GM12878 (cell line): ENCODE measurements at places on chromosomes 2 and 18.

DNA sequence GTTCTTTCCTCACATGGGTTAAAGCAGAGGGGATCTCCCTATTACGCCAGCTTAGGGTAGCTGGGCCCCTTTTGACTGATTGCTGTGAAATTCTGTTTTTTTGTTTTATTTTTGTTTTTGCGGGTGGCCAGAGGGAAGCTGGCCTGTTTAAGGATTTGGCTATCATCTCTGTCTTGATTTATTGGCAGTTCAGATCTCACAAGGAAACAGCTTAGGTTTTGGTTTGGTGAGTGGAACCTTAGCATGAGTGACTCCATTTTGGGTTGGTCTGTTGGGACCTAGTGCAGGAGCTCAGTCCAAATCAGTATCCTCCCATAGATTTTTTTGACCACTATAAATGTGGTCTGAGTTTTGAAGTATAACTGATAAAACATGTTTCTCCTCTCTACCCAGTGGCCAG lies 25.6 kb upstream of the NTSR2 start:
- H3K4me1 ChIP-seq: no peaks in the 10 kb centered on the region
- H3K4me3 ChIP-seq: no peak overlapping the region
- H3K27me3 ChIP-seq: peaks cover 4% of the 10 kb centered on the region; the same call in 1 of the 2 replicates
- H3K27ac ChIP-seq: no peak overlapping the region

- peaks cover 3% of the 10 kb centered on the region for H3K27me3 ChIP-seq
- no peaks in the 10 kb centered on the region for H3K36me3 ChIP-seq
- no peaks in the 10 kb centered on the region for H3K4me1 ChIP-seq
- no peak overlapping the region for H3K4me3 ChIP-seq
- no peak overlapping the region for H3K27ac ChIP-seq
Observed at GRCh38 chr2:240916571-240917008, 10.5 kb downstream of the CROCC2 start.

- no peak overlapping the region for H3K4me3 ChIP-seq
- H3K4me1 ChIP-seq: no peaks in the 10 kb centered on the region
- no peak for DNase-seq
- H3K36me3 ChIP-seq: no peaks in the 10 kb centered on the region
- H3K27ac ChIP-seq: no peak overlapping the region
Observed at GRCh38 chr2:160719116-160719515, 225.5 kb upstream of the RBMS1 start.

DNA sequence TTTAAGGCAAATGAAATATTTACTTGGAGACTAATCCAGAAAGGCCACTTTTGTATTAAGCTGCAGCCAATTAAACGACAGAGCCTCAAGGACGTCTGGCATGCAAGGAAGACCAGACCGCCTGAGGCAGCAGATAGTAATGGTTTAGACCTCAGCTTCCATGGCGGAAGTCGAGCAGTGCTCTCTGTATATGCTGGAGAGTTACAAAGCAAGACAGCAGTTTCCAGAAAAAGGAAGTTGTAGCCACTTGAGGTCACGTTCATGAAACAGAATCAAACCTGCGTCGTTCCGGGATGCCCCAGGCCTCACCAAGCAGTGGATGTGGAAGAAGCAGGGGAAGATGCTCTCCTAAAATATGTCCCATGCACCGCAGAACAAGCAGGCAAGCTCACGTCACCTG lies 142.0 kb downstream of the PTGR3 start:
- H3K4me1 ChIP-seq: peaks cover 7% of the 10 kb centered on the region; the same call in 1 of the 2 replicates
- H3K36me3 ChIP-seq: no peaks in the 10 kb centered on the region

DNA sequence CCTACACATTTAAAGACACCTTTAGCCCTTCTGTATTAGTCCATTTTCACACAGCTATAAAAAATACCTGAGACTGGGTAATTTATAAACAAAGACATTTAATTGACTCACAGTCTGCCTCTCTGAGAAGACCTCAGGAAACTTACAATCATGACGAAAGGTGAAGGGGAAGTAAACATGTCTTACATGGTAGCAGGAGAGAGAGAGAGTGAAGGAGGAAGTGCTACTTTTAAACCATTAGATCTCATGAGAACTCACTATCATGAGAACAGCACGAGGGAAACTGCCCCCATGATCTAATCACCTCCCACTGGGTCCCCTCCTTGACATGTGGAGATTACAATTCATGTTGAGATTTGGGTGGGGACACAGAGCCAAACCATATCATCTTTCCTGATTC lies 946.6 kb downstream of the SLC4A3 start:
- no peak overlapping the region for H3K4me3 ChIP-seq
- H3K4me1 ChIP-seq: no peaks in the 10 kb centered on the region
- no peaks in the 10 kb centered on the region for H3K36me3 ChIP-seq
- DNase-seq: no peak
- H3K27ac ChIP-seq: no peak overlapping the region
- no peaks in the 10 kb centered on the region for H3K27me3 ChIP-seq

DNA sequence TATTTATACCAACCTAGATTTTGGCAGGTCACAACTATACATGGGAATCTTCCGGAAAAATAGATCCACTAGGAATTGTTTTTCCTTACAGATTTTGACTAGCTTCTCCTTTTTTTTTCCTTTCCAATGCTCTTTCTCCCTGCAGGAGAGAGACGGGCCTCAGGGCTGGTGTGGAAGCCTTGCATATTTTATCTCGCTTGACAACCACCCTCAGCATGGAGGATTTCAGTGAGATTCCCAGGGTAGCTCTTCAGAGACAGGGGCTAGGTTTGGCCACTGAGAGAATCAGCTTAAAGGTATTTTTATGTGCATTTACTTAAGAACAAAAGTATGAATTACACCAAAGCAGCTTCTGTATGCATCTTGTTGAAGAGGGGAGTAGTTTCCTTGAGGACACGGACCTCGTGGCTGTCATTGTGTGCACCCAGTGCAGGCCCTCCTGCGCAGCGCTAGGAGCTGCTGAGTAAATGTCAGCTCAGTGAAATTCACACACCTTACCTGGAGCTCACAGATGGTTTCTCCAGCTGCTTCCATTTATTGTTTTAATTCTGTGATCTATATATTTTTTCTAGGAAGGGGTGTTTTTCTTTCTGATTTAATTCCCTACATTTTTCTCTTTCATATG lies 54.4 kb downstream of the TRAPPC12 start:
- H3K27me3 ChIP-seq: no peaks in the 10 kb centered on the region
- H3K4me1 ChIP-seq: no peaks in the 10 kb centered on the region
- H3K36me3 ChIP-seq: peaks cover 2% of the 10 kb centered on the region
- no peak overlapping the region for H3K4me3 ChIP-seq
- no peak for DNase-seq
- H3K27ac ChIP-seq: no peak overlapping the region

GRCh38 chr18:7561909-7562460 lies 5.1 kb upstream of the PTPRM start:
- H3K4me1 ChIP-seq: no peaks in the 10 kb centered on the region
- H3K27ac ChIP-seq: no peak overlapping the region
- H3K36me3 ChIP-seq: no peaks in the 10 kb centered on the region
- peaks cover 8% of the 10 kb centered on the region; the same call in 1 of the 2 replicates for H3K27me3 ChIP-seq
- no peak for DNase-seq
- no peak overlapping the region for H3K4me3 ChIP-seq

DNA sequence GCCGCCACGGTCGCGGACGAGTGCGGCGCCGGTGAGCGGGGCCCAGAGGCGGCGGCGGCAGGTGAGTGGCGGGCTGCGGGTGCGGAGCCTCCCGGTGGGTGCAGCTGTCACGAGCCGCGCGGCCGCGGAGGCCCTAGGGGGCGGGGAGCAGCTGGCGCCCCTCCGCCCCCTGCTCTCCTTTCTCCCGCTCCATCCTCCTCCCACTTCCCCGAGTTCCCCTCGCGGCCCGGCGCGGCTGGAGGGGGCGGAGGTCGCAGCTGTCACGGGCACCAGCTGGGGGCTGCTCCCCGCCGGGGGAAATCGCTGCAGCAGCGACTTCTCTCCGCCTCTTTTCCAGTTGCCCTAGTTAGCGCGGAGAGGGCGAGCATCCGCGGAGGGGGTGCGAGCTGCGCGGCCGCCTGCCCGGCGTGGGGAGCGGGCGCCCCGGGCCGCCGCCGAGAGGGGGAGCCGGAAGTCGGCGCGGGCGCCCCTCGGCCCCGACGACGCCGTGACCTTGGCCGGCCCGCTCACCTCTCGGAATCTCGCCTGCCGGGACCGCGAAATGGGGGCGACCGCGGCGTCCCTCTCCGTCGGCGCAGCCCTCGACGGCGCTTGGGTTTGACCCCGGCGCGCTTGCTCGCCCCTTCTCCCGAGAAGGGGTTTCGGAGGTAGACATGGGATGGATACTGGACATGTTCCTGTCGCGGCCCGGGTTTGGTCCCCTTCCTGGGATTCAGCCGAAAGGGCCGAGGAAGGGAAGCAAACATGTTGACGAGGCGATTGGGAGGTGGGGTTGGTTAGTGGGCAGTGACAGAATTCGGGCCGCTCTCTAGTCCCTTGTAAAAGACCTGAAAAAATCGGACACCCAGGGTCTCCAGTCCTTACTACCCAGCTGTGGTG lies 727 bp downstream of the NCOA1 start:
- H3K4me1 ChIP-seq: peaks cover 8% of the 10 kb centered on the region
- no peaks in the 10 kb centered on the region for H3K27me3 ChIP-seq
- peak overlapping the region; percentile 43; the same call in 1 of the 2 replicates for H3K27ac ChIP-seq
- H3K36me3 ChIP-seq: no peaks in the 10 kb centered on the region
- peak overlapping the region; percentile 91 for H3K4me3 ChIP-seq

GRCh38 chr2:157185476-157186227 lies 71.9 kb upstream of the GALNT5 start:
- no peaks in the 10 kb centered on the region for H3K4me1 ChIP-seq
- no peak overlapping the region for H3K27ac ChIP-seq
- DNase-seq: no peak
- no peak overlapping the region for H3K4me3 ChIP-seq
- peaks cover 3% of the 10 kb centered on the region; the same call in 1 of the 2 replicates for H3K27me3 ChIP-seq
- H3K36me3 ChIP-seq: no peaks in the 10 kb centered on the region

DNA sequence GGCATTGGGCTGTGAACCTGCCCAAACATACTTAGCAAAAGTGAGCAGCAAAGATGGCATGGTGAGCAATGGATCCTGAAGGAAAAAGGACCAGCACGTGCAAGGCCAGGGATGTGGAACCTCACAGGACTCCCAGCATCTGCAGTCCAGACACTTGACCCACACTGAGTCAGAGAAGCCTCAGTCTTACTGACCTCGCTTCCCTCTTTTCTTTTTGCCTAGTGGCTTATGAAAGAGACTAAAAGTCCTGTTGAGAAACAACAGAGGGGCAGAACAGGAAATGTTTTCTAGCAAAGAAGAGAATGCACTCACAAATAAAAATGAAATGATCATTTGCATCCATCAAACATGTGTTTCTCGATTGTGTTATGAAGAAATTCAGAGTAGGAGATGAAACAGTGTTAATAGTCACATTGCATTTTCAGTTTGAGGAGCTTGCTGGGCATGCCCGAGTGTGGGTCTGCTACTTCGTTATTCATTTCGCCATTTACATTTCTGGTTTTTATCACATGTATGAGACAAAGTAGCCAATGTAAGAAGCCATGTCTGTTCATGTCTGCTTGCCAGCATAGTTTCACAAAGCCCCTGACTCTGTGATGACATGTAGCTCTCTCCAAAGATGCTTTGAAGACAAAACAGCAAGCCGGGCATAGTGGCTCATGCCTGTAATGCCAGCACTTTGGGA lies 118.4 kb downstream of the INO80D start:
- no peaks in the 10 kb centered on the region; the same call in none of the 2 replicates for H3K27me3 ChIP-seq
- DNase-seq: no peak
- no peaks in the 10 kb centered on the region for H3K36me3 ChIP-seq
- H3K4me1 ChIP-seq: no peaks in the 10 kb centered on the region
- H3K27ac ChIP-seq: no peak overlapping the region

GRCh38 chr2:45946023-45946422 lies 294.5 kb downstream of the PRKCE start:
- DNase-seq: no peak
- H3K4me1 ChIP-seq: no peaks in the 10 kb centered on the region
- no peaks in the 10 kb centered on the region for H3K27me3 ChIP-seq
- no peak overlapping the region for H3K27ac ChIP-seq
- H3K4me3 ChIP-seq: no peak overlapping the region

DNA sequence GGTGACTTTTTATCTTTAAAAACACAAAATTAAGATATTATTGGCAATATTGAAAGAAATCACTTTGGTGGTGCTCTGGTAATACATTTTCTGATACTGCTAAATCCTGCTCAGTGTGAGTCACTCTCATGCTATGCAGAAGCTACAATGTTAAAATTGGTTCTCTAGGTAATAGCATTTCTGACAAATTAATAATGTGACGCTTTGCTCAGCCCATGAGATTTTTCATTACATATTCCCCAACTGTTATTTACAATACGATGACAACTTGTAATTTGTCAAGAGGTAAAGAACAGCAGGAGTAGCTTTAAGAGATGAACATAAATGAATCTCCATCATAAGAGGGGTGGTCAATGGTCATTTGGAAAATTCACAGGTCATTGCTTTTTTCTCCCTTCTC lies 573.6 kb downstream of the TMEM182 start:
- H3K36me3 ChIP-seq: no peaks in the 10 kb centered on the region
- H3K27me3 ChIP-seq: no peaks in the 10 kb centered on the region
- H3K4me1 ChIP-seq: no peaks in the 10 kb centered on the region
- no peak for DNase-seq
- H3K4me3 ChIP-seq: no peak overlapping the region

DNA sequence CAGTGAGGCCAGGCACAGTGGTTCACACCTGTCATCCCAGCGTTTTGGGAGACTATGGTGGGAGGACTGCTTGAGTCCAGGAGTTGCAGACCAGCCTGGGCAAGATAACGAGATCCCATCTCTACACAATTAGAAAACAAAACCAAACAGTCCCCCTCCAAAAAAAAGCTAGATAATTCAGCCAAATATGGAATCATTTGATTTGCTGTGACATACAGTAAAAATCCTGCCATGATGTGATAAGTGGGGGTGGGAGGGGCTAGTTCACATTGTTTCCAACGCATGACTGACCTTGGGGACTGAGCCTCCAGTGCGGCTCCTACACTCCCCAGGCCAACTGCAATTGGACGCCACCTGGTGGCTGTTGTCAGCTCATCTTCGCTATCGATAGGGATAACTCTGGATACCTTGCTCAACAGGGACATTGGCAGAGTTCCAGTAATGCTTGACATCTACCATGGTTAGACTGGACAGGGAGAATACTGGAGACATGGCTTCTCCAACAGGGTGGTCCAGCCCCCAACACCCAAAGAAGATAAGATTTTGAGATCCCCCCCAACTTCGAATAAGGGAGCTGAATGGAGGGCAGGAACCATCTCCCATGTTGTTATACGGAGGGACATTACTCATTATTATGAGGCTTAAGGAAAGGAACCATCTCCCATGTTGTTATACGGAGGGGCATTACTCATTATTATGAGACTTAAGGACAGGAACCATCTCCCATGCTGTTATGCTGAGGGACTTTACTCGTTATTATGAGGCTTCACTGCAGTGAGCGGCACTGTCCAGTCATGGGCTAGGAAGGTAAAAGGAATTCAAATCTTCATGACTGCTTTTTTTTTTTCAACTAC lies 135.9 kb downstream of the TGIF1 start:
- no peak for DNase-seq
- peaks cover 30% of the 10 kb centered on the region for H3K4me1 ChIP-seq
- H3K4me3 ChIP-seq: peak overlapping the region; percentile 28; the same call in 1 of the 2 replicates
- no peaks in the 10 kb centered on the region; the same call in 1 of the 2 replicates for H3K36me3 ChIP-seq
- no peaks in the 10 kb centered on the region for H3K27me3 ChIP-seq
- peak overlapping the region; percentile 75 for H3K27ac ChIP-seq
